ENCODE measurements at places on chromosomes 2 and 18. TPM values are rescaled to one million over a fixed set of nuclear protein-coding genes. Genes with fewer than 3 reads are reported as not detected.

Gene CPS1
- polyA plus RNA-seq = 9.4 TPM

GRCh38 chr2:239202836-239203235, 198.0 kb downstream of the HDAC4 start:
- DNase-seq = no peak

DNA sequence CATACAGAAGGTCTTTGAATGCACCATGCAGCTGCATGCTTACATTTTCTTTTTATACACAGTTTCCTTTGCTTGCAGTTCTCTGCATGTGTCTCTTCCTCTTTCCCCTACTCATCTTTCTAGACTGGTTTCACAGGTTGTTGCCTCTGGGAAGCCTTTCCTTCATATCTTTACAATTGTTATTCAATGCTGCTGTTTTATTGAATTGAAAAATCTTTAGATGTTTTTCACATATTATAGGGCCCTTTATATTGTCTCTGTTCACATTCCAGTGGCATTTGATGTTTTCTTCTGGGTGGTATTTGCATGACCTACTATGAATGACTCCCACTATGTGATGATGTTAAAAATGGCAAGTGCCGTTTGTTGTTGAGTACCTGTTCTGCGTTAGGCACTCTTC, 91.1 kb downstream of the DIS3L2 start:
- no peak for DNase-seq

Gene OXER1
- polyA plus RNA-seq = 6.2 TPM

Gene PLGLB2
- 2.1 TPM for polyA plus RNA-seq

Gene LOXHD1
- polyA plus RNA-seq = 1.4 TPM

GRCh38 chr2:236866542-236867340, 218.9 kb upstream of the COPS8 start:
- DNase-seq = peak; percentile 35

Gene PCARE
- 0.15 TPM for polyA plus RNA-seq

GRCh38 chr18:55038162-55038561, 78.9 kb upstream of the CCDC68 start:
- DNase-seq = no peak

DNA sequence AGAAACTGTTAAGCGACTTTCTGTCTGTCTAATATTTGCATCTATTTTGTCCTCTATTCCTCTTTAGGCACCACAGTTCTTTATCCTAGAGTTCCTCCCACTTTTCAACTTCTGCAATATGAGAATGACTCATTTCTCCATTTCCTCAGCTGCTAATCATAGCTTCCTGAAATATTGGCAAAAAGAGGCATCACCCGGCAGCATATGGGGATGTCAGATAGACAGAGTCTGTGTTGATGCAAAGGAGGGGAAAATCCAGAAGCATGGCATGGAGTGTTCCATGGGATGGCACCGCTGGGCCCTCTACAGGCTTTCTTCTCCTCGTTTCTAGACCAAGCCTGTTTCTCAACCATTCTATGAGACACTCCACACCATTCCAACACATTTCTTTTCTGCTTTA, 93.4 kb downstream of the DOCK10 start:
- DNase-seq = peak; percentile 68

GRCh38 chr2:118110310-118110709, 22.0 kb downstream of the INSIG2 start:
- DNase-seq = no peak

DNA sequence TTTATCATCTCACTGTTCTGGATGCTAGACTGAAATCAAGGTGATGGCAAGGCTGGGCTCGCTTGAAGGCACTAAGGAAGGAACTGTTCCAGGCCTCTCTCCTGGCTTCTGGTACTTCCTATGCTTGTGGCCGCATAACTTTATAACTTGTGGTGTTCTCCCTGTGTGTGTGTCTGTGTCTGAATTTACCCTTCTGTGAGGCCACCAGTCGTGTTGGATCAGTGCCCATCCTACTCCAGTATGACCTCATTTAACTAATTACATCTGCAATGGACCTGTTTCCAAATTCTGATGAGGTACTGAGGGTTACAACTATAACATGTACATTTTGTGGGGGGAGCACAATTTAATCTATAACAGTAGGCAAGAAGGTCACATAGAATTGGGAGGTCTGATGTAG, 41.6 kb downstream of the LYPD6B start:
- no peak for DNase-seq

- DNase-seq = no peak
These were observed 31.4 kb downstream of the FAM228A start for GRCh38 chr2:24206242-24206641.

- DNase-seq = no peak
These were observed 304.0 kb downstream of the ZNF521 start for GRCh38 chr18:25047983-25048382.

DNA sequence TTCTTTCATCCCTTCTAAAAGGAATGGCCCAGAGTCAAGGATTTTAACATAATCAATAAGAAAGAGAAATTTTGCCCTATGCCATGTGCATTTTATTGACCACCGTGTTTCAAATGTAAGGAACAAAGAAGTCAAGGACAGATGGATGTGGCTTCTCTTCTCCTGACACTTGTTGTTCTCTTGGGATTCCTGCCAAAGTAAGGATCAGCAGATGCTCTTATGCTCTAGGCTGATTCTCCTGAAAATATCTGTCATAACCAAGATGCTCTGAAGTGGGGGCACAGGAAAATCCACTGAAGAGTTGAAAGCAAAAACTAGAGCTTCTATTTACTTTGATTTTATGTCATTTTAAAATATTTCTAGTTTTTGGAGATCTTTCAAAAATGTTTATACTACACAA, 72.9 kb upstream of the SYT4 start:
- DNase-seq = no peak

- no peak for DNase-seq
These were observed 551.3 kb downstream of the CMPK2 start for GRCh38 chr2:6314218-6314960.

- no peak for DNase-seq
These were observed 54.8 kb upstream of the TUBA3E start for GRCh38 chr2:130252880-130253645.

Gene SH3YL1
- 41.7 TPM for polyA plus RNA-seq

DNA sequence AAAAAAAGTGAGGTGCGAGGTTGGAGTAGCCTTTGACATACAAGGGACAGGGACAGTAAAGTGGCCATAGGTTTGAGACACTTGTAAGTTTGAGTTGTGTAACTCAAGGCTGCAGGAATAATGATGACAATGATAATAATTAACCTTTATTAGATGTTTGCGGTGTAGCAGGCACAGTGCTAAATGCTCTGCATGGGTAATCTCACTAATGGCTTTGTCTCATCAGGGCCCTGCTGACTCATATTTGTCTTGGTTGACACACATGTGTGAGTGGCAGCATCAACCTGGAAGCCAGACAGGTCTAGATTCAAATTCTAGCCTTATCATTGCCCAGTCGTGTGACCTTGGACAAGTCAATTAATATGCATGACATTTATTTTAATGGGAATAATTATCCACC, 126.2 kb downstream of the FSHR start:
- no peak for DNase-seq

GRCh38 chr2:46073540-46074046, 223.6 kb upstream of the EPAS1 start:
- peak; percentile 27 for DNase-seq

Gene RBFA
- 26.9 TPM for polyA plus RNA-seq

Gene SERPINB4
- not detected for polyA plus RNA-seq

DNA sequence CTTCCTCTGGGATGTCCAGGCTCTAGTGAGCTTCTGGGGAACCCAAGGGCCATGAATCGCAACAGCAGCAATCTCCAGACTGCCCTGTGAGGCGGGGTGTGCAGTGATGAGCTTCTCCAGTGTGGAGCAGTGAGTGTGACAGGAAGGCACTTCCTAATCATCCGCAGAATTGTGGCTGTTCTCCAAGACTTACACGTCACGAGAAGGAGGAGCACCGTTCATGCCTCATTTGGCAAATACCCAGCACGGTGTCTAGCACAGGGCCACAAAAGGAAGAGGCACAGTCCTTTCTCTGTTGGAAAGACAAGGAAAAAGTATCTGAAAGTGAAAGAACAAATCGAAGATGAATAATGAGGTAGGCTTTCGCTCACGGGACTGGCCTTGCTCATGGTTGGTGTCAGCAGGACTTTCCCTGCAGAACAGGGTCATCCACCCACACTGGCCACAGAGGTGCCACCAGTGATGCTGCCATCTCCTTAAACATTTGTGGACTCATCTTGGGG, 125.1 kb upstream of the HAAO start:
- peak; percentile 72 for DNase-seq

- DNase-seq = no peak
These were observed 81.4 kb downstream of the COBLL1 start for GRCh38 chr2:164760179-164760578.

- DNase-seq = peak; percentile 79
These were observed 80.7 kb upstream of the LDLRAD4 start for GRCh38 chr18:13137670-13138419.

GRCh38 chr18:154151-154550, 4.2 kb upstream of the USP14 start:
- DNase-seq = peak; percentile 8

GRCh38 chr2:2591542-2591940, 260.5 kb upstream of the MYT1L start:
- DNase-seq = no peak

- peak; percentile 36 for DNase-seq
These were observed 69.8 kb upstream of the GALNT3 start for GRCh38 chr2:165863810-165864261.

Gene ABCA12
- polyA plus RNA-seq = 0.05 TPM

- peak; percentile 21 for DNase-seq
These were observed 15.4 kb downstream of the PPM1B start for GRCh38 chr2:44184106-44184505.

- DNase-seq = peak; percentile 32
These were observed 480.0 kb downstream of the RIT2 start for GRCh38 chr18:42635378-42636048.

DNA sequence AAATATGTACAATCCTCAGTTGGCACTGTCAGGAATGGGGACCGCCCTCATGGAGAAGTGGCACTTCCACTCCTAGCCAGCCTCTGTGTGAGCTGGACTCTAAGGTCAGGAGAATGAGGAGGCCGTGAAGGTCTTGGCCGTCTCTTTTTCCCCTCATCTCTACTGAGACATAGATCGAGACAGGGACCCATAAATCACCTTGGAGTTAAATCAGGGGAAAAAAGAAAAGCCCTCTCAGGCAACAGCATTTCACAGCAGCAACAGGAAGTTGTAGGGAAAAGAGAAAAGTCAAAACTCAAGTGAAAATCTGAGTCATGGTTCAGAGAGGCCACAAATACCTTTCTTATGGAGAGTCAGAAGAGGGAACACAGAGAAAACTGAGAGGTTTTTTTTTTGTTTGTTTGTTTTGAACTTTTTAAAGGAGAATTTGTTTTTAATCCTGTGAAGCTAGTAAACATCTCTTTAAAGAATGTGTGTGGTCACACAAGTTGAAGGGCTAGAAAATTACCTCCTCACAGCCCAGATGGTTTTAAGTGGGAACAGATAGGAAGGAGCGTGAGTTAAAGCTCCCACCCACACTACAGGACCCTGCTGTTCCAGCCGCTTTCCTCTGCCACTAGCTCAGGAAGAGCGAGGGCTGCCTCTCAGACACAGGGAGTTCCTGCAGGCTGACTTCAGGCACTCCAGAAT, 30.6 kb upstream of the CYP1B1 start:
- DNase-seq = peak; percentile 72

DNA sequence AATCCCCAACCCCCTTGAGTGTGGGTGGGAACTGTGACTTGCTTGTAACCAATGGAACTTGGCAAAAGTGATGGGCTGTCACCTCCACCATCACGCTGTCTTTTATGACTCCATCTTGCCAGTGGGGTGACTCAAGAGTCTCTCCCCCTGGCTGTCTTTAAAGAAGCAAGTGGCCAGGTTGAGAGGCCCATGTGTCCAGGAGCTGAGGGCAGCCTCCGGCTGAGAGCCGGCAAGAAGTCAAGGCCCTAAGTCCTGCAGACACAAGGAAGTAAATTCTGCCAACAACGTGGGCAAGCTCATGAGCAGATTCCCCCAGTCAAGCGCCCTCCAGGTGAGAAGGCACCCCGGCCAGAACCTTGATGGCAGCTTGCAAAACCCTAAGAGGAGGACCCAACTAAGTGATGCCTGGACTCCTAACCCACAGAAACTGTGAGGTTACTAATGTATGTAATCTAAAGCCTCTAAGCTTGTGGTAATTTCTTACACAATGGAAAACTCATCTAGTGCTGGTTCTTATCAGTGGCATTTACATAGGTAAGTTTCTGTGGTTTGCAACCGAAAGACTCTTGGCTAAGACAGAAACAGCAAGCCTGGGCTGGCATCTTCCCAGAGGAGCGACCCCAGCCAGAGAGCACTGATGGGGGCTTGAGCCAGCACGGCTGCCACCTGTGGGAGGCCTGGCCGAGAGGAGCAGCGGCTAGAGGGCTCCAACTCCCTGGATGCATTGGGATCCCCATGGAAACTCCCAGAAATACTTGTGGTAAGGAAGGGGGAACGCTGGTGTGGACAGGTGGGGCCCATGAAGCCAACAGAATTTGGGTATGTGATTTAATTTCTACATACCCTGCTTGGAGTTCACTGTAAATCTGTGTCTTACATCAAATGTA, 49.3 kb downstream of the CIB4 start:
- no peak for DNase-seq

DNA sequence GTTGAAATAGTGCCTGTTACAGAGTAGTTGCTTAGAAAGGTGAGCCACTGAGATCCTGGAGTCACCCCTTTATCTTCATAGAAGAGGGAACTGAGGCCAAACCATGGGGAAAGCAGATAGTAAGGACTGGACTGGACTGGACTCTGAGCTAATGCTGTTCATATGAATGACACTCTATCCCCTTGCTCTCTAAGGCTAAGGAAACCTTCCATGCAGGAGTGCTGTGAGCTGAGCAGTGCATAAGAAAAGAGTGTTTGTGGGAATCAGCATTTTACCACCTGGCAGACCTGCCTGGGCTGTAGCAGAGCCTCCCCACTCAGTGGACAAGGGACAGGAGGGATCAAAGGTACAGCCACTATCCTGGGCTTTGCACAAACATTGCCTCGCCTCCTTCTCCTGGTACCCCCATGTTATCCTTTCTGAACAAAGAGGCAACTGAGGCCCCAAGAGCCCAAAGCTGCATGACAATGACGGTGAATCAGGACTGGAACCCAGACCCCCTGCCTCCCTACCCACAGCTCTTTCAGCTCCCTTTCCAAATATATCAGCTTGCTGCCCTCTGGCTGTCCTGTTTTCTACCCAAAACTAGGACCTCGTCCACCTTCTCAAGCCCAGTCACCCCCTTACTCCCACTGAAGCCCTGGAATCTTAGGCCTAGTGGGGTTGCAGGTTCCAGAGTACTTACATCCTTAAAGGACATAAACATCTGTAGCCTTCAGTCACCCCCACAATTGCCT, 227.9 kb downstream of the ZBTB7C start:
- no peak for DNase-seq
